Muscle of leg (tissue), 16 donors: ENCODE measurements at places on chromosomes 3 and 15. TPM values are rescaled to one million over a fixed set of nuclear protein-coding genes. Genes with fewer than 3 reads are reported as not detected.

The GPR87 gene
- 1.9 TPM for polyA plus RNA-seq

- peak overlapping the region; percentile 85 for H3K4me3 ChIP-seq
- peak; percentile 32 for DNase-seq
- H3K36me3 ChIP-seq, result peaks cover 7% of the 10 kb centered on the region
- peak overlapping the region; percentile 88 for H3K27ac ChIP-seq
- peaks cover 10% of the 10 kb centered on the region for H3K4me1 ChIP-seq
Observed at GRCh38 chr3:196868297-196868661, 559 bp downstream of the SENP5 start.

DNA sequence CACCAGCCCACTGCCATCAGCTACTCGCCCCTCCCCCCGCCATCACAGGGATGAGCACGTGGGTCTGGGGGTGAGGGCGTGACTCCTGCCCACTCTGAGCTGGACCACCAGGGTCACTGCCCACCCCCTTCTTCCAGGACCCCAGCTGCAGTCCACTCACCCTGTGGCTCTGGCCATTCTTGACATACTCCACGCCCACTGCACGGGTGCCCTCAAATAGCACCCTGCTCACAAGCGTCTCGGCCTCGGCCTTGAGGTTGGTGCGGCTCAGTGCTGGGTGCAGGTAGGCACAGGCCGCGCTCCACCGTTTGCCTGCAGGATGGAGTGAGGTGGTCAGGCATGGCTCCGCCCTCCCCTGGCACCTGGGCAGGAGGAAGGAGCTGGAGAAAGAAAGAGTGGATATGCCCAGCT lies 23.9 kb downstream of the CHDH start:
- no peak for DNase-seq
- H3K4me1 ChIP-seq, result peaks cover 28% of the 10 kb centered on the region
- no peak overlapping the region for H3K27ac ChIP-seq
- H3K36me3 ChIP-seq, result no peaks in the 10 kb centered on the region
- no peaks in the 10 kb centered on the region for H3K27me3 ChIP-seq
- H3K4me3 ChIP-seq, result no peak overlapping the region

DNA sequence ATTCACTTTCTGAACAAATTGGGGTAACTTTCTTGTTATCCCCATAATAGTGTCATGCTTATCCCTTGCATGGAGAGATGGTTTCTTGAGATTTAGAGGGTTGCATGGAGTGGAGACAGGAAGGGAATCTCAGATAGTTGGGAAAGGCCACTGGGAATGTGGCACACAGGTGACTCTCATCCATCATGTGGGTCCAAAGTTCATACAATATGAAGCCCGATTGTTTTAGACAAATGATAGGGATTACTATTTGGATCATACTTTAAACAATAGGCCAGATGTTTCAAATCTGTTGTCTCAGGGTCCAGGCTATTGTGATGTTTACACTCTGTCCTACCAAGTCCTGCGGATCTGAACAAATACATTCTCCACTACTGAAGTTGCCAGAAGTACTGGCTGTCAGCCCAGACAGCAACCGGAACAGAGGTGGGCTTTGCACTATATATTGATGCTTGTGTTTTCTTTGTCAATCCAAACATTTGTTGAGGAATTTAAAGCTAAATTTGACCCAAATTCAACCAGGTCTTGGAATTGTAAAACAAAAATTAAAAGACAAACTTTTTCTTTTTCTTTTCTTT lies 39.2 kb upstream of the NMNAT3 start:
- H3K27ac ChIP-seq, result no peak overlapping the region
- no peak overlapping the region for H3K4me3 ChIP-seq
- H3K4me1 ChIP-seq, result peaks cover 2% of the 10 kb centered on the region
- H3K27me3 ChIP-seq, result no peaks in the 10 kb centered on the region
- H3K36me3 ChIP-seq, result no peaks in the 10 kb centered on the region
